ENCODE measurements at places on chromosomes 16 and 17.

GRCh38 chr17:77379832-77380231 is 239.1 kb downstream of the SEC14L1 start:
- no peak for DNase-seq

DNA sequence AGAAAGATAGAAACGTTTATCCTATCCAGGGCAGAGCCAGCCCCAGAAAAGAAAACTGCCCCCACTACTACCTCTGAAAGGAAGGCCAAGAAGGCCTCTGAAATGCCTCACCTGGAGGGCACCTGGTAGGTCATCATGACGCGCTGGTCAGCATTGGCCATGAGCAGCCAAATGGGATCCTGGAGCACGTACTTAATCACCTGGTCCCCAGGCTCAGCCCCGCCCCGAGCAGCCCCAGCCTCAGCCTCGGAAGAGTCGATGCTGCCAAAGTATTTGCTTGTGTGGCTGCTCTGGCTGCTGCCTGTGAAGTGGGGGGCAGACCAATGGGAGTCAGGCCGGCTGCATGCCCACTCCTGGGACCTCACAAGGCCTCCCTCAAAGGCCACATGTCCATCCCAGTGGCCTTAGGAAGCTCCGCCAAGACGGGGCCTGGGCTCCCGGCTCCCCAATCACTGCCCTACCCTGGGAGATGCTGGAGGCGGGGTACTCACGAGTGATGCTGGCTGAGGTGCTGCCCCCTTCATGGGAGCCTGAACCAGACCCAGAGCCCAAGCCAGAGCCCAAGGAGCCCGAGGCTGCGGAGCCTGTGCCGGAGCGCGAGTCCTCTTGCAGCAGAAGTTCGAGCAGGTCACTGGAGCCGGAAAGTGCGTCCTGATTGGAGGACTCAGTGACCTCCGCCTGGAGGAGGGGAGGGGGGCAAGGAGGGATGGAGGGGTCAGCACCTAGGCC is 9.9 kb downstream of the PER1 start:
- DNase-seq, result no peak

GRCh38 chr17:55731586-55732250 is 9.1 kb upstream of the TMEM100 start:
- DNase-seq, result no peak

DNA sequence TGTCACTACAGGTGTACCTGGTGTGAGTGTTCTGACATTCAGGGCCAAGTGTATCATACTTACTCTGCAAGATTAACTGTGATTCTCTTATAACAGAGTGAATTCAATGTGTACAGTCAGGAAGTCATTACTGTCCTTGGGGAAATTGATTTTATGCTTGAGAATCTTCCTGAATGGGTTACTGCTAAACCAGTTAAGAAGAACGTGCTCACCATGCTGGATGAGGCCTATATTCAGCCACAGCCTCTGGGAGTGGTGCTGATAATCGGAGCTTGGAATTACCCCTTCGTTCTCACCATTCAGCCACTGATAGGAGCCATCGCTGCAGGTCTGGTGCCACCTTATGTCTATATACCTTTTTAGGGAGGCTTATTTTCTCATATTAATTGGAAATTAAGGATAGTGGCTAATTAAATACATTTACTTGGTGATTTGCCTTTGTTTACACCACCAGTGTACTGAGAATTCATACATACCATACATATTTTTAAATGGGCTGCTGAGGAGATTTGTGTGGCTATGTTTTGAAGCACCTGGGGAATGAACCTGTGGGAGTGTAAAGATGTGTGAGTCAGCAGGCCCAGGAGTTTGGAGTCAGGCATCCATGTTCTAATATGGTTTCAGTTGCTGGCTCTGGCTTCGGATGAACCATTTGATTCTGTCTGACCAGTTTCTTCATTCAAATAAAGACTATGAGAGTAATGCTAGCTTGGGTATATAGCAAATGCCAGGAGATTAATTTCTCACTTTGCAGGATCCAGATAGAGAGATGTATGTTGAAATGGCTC is 3.1 kb downstream of the ALDH3A2 start:
- DNase-seq, result no peak

- DNase-seq, result no peak
Measured at GRCh38 chr17:35934760-35935159, 4.2 kb upstream of the RDM1 start.

DNA sequence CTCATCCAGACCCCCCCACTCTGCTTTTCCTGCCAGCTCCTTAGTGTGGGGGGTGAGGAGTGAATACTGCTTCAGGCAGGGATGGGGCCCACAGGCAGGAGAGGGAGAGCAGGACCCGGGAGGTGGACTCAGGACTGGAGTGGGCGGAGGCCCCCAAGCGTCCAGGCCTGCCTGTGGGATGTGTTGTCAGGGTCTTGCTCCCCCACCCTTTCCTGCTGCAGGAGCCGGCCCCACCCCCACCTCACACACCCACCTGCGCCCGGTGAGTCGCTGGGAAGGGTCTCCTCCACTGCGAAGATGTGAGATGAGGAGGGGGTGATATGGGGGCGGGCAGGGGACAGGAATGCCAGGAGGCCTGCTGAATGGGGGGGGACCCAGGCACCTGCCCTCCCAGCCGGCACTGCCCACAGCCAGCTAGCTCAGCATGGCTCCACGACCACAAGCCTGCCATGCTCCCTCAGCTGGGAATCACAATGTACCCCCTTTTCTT is 1.1 kb downstream of the FAM171A2 start:
- no peak for DNase-seq

DNA sequence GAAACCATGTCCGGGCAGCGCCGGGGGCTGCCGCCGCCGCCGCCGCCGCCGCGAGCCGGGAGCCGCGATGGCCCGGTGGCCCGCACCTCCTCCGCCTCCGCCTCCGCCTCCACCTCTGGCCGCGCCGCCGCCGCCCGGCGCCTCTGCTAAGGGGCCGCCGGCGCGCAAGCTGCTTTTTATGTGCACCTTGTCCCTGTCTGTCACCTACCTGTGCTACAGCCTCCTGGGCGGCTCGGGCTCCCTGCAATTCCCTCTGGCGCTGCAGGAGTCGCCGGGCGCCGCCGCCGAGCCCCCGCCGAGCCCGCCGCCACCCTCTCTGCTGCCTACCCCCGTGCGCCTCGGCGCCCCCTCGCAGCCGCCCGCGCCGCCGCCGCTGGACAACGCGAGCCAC is 587 bp downstream of the HS3ST4 start:
- DNase-seq, result peak; percentile 6

DNA sequence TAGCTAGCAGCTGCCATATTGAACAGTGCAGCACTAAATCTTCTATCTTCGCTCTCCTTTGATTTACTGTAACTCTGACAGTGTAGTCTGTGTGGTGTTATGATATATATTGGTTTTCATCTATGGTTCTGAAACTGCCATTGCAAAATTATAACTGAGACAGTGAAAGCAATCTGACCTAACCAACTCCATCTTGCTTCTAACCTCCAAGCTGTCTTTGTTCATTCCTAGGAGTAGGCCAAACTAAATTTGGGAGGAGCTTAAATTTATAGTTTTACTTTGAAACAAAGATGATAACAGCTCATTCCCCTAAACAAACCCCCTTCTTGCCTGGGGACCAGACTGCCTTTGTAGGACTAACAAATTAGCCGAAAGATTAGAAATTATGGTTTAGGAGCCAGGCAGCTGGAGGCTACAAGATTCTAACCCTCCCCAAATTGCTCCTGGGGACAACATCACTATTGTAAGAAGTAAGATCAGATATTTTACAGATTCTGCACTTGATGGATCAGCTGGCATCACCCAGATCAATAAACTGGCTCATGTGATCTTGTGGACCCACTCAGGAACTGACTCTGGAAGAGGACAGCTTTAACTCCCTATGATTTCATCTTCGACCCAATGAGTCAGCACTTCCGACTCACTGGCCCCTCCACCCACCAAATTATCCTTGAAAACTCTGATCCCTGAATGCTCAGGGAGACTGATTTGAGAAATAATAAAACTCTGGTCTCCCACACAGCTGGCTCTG is 47.0 kb upstream of the FBXO47 start:
- DNase-seq, result no peak
